ENCODE measurements at places on chromosomes 6 and 20.

DNA sequence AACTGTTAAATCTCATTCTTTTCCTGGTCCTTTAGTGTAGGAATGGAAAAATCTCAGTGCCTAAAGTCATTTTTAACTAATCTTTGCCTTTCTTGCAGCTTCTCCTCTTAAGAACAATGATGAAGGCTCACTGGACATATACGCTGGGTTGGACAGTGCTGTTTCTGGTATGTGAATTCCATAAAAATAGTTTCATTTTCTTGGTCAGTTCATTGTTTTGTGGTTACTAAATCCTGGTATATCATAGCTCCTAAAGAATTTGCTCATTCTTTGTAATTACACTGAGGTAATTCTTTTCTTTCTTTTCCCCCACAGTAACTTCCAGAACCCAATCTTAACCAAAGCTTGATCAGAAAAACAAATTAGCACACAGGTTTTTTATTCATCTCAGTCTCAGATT is 23.4 kb downstream of the CASP8AP2 start:
- DNase-seq = no peak

GRCh38 chr20:50824137-50824536 is 29.3 kb downstream of the BCAS4 start:
- DNase-seq = no peak

DNA sequence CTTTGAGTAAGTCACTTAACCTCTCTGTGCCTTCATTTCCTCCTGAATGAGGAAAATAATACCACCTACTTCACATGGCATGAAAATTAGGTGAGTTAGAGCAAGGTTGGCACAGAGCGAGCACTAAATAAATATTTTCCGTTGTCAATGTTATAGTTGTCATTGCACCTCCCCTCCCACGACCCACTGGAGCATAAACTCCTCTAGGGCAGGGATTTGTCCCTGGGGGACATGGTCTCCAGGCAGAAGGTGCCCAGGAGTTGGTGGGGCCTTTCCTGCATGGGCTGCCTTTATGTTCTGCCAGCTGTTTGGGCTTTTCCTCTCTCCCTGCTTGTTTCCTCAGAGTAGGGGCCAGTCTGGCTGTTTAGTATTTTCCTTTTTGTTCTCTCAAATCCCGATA is 1.3 kb upstream of the ANGPT4 start:
- DNase-seq = no peak

DNA sequence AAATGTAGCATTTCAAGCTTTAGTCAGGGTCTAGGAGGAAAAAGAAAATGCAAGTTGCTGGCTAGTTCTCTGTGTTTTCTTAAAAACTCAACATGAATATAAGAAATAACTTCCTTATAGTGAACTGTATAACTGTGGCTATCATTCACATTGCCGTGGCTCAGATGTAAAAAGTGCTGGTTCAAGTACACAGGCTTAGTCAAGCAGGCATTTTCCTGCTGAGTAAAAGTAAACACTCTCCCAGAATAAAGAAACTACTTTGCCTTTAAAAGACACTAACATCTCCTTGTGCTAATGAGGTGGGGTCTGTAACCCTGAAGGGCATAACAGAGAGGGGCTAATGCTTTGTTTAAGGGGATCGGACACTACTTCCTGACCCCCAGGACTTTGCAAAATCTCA is 3.3 kb downstream of the ATP5F1E start:
- no peak for DNase-seq

DNA sequence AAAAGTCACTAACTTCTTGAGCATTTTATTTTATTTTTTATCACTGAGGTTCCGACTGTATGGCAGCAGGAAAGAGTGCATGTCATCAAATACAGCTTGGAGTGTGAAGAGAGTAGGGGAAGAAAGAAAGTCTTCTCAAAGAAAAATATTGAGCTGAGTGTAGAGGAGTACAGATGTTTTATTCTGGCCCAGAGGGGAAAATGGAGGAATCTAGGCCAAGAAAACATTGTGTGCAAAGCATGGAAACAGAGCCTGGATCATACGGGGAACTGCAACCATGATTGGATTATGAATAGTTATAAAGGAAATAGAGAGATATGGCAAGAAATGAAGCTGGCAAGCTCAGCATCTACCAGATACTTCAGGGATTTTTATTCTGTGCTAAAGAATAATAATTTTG is 104.2 kb upstream of the SCGN start:
- DNase-seq = no peak

GRCh38 chr6:42428326-42429041 is 23.2 kb downstream of the TRERF1 start:
- DNase-seq = peak; percentile 59

- DNase-seq = peak; percentile 70
Observed at GRCh38 chr20:36792422-36792821, 18.9 kb upstream of the DSN1 start.

DNA sequence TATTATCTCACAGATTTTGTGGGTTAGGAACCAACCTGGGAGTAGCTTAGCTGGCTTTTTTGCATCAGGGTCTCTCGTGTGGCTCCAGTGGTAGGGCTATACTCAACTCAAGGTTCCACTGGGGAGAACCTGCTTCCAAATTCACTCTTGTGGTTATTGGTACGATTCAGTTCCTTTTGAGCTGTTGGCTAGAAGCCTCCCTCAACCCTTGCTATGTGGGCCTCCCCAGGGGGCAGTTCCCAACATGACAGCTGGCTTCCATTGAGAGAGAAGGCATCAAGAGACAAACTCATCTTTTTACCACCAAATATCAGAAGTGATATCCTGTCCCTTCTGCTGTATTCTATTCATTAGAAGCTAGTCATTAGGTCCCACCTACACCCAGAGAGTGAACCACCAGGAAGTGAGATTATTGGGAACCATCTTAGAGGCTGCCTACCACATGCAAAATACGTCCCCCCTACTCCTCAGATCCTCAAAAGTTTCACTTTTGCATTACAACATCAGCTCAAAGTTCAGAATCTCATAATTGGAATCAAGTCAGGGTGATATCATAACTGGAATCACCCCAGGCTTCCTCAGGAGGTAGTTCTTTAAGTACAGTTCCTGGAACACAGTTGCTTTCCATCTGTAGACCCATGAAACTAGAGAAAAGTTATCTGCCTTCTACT is 30.9 kb downstream of the MKKS start:
- DNase-seq = no peak

- DNase-seq = no peak
Observed at GRCh38 chr6:159973406-159973805, 4.5 kb downstream of the IGF2R start.

DNA sequence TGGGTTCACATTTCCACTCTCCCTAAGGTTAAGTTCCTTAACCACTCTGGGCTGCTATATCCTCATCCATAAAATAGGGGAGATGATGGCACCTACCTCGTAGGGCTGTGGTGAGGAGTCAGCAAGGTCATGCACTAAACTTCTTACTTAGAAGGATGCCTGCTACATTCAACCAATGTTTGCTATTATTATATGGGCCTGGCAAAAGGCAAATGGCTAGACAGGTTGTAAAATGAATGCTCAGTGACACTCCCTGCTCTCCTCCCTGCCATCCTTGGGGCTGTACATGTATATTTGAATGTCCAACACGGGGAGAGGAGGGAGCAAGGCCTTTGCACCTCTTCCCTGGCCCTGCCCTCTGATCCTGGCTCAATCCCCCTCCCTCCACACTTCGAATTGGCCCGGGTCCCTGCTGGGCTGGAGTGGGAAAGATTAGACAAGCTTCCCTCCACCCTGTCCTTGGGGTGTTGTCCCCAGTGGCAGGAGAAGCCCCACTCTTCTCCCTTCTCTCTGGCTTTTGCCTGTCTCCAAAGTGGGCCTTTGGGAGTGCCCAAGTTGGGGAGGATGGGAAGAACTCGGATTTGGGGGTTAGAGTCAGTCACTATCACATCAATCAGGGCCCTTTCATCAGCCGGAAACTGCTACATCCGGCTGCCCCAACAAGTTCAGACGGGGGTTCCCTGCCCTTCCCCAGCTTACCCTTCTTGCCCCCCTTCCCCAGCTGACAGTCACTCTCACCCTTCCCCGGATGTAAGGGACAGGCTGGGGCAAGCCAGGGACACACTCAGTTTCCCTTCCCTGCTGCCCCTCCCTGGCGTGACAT is 36.3 kb upstream of the VEGFA start:
- DNase-seq = no peak

DNA sequence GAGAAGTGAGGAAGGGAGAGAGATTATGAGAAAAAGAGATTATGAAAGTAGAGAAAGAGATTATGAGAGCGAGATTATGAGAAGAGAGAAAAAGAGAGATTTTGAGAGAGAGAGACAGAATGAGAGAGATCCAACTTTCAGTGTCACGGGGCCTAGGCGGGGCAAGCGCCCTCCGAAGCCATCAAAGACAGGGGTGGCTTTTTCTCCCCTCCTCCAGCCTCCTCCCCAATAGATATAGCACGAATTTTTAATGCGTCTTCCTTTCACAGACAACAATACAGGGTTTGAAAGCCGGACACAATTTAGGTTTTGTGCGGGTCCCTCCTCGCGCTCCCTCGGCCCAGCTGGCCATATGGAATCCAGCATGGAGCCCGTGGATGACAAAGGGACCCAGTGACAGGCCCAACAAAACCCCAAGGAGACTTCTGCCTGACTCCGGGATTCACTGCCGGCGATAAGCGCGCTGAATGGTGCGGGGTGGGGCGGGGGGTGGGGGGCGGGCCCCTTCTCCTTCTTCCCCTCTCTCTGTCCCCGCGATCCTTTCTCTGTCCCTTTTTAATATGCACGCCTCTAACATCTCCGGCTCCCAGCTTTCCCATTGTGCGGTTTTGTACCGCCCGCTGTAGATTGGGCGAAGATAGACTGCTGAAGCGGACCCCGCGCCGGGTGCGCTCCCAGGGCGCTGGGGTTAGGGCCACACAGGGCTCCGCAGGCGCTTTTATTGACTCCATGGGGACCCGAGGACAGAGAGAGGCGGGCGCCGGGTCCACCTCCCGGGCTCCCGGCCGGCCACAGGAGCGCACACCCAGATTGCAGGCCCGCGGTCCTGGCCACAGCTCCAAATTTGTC is 5.4 kb downstream of the NKX2-2 start:
- DNase-seq = no peak

GRCh38 chr6:125154761-125155135 is 1.2 kb downstream of the TPD52L1 start:
- peak; percentile 44 for DNase-seq

DNA sequence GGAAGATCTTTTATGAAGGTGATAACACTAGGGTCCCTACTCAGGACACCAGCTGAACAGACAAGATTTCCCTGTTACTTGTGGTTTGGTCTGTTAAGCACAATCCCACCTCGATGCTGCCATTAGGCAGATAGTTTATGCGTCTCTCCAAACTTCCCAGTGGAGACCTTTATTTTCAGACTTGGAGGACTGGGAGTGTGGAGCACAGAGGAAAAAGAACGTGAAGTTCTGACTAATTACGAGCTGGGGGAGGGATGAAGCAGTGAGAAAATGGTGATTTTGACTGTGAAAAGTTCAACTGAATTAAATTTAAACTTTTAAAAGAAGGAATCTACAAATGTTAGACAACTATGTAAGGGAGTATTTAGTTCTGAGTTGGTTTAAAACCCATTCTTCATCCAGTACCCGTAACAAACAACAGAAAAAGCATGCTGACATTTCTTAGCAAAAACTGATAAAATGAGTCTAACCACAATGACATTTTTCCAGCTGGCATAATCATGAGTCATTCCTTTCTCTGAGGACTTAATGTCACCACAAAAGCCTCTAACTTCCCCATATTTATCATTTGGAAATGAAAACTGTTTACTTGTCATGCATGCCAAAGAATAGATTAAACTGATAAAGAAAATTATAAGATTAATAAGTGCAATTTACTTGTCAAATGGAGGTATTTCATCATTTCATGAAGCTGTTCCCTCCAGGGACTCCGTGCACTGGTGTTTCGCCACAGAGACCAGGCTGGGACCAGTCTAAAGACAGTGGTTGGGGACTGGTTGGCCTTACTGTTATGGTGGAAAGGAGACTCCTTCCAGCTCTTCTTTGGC is 113.3 kb upstream of the SSTR4 start:
- no peak for DNase-seq
